ENCODE measurements at places on chromosomes 7 and 10.

- DNase-seq: no peak
Measured at GRCh38 chr7:79434098-79434497, 19.4 kb downstream of the MAGI2 start.

- no peak for DNase-seq
Measured at GRCh38 chr10:5594271-5595049, 69.7 kb downstream of the CALML3 start.

DNA sequence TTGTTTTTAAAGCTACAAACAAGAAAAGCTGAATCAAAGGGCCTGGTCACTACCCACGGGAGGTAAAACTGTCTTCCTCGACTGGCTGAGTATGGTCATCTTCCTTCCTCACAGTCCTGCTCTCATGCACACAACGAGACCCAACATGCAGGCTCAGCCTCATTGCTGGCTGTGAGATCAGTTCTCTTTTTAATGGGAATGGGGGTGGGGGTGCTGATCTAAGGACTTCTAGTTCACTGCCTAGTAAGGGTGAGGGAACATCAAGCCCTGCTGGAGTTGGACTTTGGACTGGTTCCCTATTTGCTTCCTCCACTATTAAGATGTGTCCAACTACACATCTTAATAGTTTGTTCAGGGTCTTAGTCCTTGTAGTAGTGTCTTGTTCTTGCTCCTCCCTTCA, 48.2 kb downstream of the ABCB4 start:
- DNase-seq: no peak

DNA sequence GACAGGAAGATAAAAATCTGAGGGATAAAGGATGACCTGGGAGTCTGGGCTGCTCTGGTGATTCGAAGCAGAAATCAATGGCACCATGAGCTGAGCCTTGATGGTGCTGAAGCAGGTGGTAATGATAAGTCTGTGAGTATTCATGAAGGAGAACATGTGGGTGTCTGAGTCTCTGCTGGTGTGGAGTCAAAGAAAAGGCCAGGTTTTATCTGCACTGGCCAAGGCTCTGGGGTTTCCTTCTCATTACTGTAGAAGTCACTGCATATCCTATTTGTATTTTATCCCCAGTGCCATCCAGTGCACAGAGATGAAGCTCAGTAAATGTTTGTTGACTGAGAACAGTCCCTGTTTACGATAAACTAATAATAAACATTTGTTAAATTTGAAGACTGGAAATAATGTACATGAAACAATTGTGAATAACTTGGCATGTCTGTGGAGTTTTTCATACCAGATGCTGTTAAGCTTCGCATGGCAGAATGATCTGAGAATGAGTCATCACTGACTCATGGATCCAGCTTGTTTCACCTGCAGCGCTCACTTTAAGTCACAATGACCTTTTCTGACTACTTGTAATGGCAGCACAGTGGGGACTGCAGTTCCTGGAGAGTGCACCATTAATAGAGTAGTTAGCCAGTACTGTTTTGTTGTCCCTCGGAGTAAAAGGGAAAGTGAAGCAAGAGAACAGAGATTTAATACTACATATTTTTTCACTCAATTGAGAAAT, 538.5 kb downstream of the HTR7 start:
- no peak for DNase-seq

- no peak for DNase-seq
Measured at GRCh38 chr7:156802214-156802613, 90.8 kb downstream of the LMBR1 start.

GRCh38 chr7:128947854-128948253, 10.1 kb downstream of the IRF5 start:
- no peak for DNase-seq

DNA sequence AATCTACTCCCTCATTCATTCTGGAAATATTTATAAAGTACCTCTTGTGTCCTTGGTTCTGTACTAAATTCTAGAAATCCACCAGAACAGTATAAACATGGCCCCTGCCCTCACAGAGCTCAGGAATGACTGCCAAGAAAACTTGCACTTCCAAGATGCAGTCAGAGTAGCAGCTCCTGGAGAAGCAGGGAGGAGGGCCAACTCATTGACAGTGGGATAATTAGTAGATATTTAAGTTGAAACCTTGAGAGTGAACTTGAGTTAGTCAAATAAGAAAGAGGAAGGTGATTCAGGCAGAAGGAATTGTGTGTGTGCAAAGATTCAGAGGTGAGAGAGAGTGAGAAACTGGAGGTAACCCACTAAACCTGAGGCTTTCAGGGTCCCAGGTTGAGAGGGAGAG, 182.2 kb upstream of the INHBA start:
- DNase-seq: no peak

GRCh38 chr7:17446340-17446739, 147.9 kb downstream of the AHR start:
- no peak for DNase-seq

DNA sequence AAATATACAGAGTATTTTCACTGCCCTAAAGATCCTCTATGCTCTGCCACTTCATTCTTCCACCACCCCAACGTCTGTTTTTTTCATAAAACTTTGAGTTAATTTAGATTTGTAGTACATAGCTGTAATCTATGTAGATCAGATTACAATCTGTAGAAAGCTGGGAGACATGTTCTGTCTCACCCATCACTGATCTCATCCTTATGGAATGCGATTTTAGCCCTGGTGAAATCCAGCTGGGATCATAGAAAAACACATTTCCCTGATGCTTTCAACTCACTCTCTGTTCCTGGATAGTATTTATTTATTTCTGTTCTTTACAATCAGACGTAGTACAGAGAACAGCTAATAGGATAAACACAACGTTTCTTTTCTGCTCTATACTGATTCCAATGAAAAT, 521.0 kb downstream of the KIF20B start:
- no peak for DNase-seq

DNA sequence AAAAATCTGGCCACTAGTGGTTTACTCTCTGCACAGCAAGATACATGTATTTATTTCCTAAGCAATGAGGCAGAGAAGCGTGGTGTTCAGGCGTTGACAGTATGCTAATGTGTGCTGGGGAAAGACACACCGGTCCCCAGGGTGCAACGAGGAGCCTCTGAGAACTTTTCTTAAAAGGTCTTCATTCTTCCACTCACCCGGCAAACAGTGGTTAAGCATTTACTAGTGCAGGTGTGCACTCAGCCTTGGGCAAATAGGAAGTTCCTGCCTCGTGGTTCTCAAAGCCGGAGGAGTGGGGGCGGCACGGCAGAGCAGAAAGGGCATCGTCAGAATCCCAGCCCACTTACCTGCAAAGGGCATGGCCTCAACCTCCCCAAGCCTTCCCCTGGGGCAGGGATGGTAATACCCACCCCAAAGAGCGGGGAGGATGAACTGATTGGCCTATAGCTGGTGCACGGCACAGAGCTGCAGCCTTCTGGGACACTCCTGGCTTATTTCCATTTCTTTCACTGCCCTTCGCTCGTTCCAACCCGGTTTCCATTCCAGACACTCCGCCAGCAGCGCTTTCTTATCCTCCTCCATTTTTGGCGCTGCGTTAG, 184.3 kb upstream of the CTBP2 start:
- DNase-seq: no peak

- no peak for DNase-seq
Measured at GRCh38 chr7:98354511-98355249, 46.2 kb downstream of the BAIAP2L1 start.

GRCh38 chr10:123203393-123204126, 49.4 kb downstream of the BUB3 start:
- no peak for DNase-seq
